ENCODE measurements at places on chromosomes 5 and 9.

DNA sequence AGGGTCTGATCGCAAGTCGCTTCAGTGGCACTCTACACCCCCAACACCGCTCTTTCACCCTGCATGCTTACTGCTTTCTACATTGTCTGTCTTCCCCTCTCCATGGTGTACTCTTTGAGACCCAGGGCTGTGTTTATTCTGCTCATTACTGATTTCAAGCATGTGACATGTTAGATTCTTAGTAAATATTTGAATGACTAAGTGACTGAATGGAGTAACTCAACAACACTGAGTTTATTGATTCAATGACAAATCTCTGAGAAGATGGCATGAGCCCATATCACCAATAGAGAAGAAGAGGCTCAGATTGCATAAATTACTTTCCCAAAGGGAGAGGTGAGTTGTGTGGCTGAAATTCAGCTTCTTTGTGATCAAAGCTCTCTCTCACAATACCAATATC is 89.7 kb upstream of the OSMR start:
- DNase-seq, result no peak

GRCh38 chr5:7245121-7245651 is 150.8 kb upstream of the ADCY2 start:
- DNase-seq, result no peak

DNA sequence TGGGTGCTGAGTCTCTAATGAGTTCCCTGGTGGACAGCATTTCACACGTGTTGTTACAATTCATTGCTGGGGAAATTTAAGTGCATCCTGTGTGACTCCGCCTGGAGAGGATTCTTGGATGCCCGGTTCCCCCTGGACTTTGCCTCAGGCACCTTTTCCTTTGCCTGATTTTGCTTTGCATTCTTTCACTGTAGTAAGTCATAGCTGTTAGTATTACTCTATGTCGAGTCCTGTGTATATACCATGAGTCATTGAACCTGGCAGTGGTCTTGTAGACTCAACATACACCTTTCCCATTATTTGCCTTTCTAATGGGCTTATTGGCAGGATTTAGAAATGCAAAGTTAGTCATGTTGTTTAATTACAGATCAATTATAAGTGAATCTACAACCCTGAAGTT is 81.9 kb upstream of the DHFR start:
- no peak for DNase-seq

- peak; percentile 19 for DNase-seq
Measured at GRCh38 chr9:127537014-127537413, 75.1 kb upstream of the STXBP1 start.

- no peak for DNase-seq
Measured at GRCh38 chr5:122816756-122817155, 28.7 kb upstream of the SNX24 start.

DNA sequence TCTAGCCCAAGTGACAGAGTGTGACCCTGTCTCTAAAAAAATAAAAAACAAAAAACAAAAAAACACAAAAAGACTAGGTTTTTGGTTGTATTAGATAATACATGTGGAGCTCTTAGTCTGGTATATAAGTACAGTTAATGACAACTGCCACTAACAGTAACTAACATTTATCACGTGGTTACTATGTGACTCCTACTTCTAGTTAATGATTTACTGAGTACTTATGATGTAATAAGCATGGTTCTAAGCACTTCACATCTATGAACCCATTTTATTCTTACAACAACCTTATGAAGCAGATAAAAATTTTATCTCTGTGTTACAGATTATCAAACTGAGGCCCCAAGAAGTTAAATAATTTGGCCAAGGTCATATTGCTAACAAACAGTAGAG is 6.1 kb upstream of the TMEFF1 start:
- DNase-seq, result no peak

GRCh38 chr5:158847772-158848171 is 251.9 kb downstream of the EBF1 start:
- no peak for DNase-seq

- no peak for DNase-seq
Measured at GRCh38 chr9:78971540-78971939, 600.2 kb upstream of the TLE4 start.

- no peak for DNase-seq
Measured at GRCh38 chr9:33170464-33171415, 3.6 kb upstream of the B4GALT1 start.

GRCh38 chr9:2180154-2180553 is 165.0 kb downstream of the SMARCA2 start:
- DNase-seq, result no peak

GRCh38 chr9:117247266-117247665 is 167.6 kb downstream of the ASTN2 start:
- no peak for DNase-seq

GRCh38 chr9:137498720-137499150 is 39.6 kb upstream of the NSMF start:
- DNase-seq, result no peak

DNA sequence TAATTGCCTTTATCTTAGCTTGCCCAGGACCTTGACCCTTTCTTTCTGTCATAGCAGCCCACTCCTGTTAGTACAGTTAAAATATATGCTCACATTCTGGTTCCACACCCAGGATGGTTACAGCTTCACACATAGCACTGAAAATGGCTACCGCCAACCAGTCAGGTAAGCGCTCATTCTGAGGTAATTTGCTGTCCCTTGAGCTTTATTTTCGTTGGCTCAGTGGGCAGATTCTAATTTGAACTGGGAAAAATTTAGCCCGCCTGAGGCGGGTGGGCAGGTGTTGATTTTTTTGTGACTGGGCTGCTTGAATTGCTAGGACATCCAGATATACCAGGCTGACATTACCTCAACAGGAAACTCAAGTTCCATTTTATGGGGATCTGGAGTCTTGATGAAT is 137.5 kb downstream of the KCTD16 start:
- DNase-seq, result no peak

- DNase-seq, result no peak
Measured at GRCh38 chr5:131364507-131365050, 100.7 kb downstream of the CDC42SE2 start.

- DNase-seq, result no peak
Measured at GRCh38 chr5:133868946-133869518, 99.4 kb downstream of the C5orf15 start.

DNA sequence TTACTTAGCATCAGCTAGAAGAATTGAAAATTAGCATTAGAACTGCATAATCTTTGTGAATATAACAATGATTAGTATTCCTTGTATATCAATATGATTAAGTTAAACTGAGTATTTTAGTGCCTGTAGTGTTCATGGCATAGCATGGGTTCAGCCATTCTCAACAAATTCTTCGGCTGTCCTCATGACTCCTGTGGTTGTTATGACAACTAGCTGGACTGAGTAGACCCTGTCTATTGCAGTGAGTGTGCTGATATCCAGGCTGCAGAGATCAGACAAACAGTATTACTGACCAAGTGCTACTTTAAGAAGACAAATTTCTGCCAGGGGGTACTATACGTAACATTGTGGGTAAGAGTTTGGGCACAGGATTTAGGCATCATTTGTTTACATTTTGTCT is 125.9 kb downstream of the NUDT12 start:
- no peak for DNase-seq

DNA sequence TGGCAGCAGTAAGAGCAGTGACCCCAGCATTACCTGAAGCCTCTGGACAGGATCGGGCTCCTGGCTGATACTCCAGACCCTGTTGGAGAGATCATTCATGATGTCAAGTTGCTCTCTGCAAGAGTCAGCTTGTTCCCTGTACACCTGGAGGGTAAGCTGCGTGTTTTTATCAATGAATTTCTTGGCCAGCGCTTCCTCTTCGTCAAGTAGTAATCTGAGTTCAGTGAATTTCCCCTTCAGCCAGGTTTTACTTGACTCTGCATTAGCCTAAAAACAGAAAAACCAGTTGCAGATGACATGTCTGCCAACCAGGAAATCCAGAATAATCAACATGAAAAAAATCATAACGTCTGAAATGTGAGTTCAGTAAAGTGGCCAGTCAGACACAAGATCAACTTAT is 19.1 kb downstream of the TRIM14 start:
- no peak for DNase-seq

GRCh38 chr9:84856181-84856632 is 186.7 kb downstream of the NTRK2 start:
- no peak for DNase-seq

DNA sequence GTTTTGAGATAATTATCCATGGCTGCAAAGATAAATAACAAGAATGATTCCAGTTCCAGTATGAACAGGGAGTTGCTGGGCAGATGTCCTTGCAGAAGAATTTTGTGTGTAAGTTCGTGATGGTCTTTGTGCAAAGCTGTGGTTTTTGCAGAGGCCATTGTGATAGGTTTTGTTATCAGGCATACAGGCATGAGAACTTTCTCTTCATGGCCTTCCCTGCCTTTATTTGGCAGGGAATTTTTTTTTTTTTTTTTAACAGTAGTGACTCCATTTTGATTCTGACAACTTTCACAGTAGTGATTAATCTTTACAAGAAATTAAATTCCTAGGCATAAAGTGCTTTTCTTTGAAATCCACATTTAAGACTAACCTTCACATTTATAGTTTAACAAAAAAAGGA is 1999.5 kb upstream of the CDH6 start:
- DNase-seq, result no peak

DNA sequence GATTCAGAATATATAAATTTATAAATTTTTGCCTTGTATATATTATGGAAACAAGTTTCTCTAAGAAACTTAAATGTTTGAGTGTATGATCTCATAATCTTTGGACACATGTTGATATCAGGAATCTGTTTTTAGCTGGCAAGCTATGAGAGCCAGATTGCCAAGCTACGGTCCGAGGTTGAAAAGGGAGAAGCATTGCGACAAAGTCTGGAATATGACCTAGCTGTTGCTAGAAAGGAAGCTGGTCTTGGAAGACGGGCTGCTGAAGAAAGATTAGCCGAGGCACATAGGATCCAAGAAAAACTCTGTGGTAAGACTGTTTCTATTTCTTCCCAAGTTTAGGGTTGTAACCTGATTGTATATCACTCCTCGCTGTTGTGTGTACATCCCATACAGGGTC is 25.9 kb downstream of the CCDC171 start:
- DNase-seq, result no peak

DNA sequence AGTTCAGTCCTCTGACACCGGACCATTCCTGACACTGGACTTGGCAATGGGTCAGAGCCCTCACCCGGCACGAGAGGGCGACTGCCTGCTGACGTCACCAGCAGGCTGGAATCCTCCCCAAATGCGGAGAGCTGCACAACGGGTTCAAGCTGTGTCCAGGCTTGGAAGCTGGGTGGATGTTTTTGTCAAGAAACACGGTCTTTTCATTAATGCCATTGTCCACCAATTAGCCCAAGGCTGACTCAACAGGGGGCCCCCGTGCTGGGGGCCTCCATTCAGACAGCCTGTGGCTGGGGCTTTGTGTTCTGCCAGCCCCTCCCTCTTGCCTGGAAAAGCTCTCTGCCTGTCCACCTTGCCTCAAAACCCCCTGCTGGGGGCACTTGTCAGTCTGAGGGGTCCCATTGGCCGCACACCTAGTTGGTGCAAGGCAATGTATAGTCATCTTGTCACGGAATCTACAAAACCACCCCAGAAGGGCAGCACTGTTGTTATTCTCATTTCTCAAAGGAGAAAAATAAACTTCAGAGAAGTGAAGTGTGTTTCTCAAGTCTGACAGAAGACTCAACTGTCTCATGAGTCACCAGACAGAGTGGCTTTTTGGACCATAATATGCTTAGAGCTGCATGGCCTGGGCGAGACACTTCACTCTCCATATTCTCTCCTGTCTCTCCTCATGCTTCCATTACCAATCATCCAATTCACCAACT is 24.6 kb downstream of the NDUFA8 start:
- no peak for DNase-seq

DNA sequence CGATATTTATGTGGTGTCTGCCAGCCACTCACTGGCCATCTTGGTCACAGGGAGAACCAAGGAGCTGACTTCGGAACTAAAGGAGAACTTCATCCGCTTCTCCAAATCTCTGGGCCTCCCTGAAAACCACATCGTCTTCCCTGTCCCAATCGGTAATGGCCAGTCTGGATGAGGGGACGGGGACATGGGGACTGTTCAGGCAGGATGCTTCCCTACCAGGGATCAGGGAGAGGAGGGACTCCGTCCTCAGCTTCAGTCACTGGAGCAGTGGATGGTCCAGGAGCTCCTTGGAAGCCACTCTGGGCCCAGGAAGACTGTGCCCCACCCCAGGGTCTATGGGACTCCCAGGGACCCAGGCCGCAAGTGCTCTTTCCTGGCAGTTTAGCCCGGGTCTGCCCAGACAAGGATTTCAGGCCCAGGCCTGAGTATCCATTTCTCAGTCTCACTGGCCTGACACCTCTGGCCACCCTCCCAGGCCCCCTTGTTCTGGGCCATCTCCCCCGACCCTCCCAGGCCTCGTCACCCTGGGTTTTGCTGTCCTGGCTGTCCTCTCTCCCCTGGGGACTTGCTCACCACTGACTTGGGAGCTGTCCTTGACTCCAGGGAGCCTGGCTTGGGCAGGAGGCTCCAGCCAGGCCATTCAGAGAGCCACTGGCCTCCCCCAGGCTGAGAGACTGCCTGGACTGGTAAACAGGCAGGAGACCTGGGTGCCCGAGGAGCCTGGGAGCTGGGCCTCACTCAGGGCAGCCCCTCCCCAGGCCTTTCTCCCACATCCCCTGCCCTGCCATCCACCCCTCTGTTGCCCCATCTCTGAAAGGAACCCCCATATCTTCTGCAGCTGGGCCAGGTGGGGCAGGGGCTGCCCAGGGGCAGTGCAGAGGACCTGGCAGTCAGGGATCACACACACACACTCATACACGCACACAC is 3.1 kb downstream of the LCN2 start:
- DNase-seq, result no peak

- no peak for DNase-seq
Measured at GRCh38 chr9:101848485-101848919, 110.1 kb upstream of the GRIN3A start.

GRCh38 chr5:109945097-109945678 is 255.5 kb downstream of the MAN2A1 start:
- no peak for DNase-seq
